Ovary (tissue), 10 donors: ENCODE measurements at places on chromosomes 7 and 10.

DNA sequence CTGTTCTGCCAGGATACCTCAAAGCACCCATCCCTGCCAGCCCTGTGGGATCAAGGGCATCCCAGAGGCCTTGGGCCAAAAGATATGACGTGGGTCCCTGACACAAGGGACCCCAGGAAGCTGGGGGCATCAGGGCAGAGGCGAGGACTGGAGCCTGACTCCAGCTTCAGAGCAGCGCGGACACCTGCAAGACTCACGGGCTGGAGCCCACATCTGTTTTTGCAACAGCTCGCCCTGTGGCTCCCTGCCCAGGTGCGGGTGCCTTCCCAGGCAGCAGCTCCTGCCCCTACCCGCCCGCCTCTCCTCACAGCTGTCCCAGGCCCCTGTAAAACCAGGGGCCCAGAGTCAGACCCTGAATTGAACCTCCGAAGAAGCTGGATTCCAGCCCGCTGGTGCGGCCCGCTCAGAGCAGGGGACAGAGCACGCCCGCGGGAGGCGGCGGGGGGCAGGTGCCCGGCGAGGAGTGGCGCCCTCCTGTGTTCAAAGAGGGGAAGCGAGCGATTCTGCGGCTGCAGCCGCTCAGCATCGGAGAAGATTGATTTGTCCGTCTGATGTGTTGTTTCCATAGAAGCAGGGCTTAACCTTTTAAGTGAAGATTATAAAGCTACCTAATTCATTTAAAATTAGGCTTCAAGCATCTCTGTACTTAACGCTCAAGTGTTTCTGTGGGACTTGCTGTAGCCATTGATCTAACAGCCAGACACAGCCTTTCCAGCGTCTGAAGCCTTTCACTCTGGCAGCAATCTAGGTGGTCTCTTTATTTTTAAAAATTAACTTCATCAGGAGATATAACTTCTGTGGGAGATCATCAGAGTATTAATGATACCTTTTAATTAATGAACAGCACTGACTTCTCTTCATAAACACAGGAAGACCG lies 88.4 kb downstream of the BEND7 start:
- DNase-seq, result peak; percentile 27
- H3K27me3 ChIP-seq, result no peaks in the 10 kb centered on the region
- peaks cover 2% of the 10 kb centered on the region for H3K4me1 ChIP-seq
- no peak overlapping the region for H3K27ac ChIP-seq
- no peak overlapping the region for H3K4me3 ChIP-seq
- no peaks in the 10 kb centered on the region for H3K36me3 ChIP-seq

DNA sequence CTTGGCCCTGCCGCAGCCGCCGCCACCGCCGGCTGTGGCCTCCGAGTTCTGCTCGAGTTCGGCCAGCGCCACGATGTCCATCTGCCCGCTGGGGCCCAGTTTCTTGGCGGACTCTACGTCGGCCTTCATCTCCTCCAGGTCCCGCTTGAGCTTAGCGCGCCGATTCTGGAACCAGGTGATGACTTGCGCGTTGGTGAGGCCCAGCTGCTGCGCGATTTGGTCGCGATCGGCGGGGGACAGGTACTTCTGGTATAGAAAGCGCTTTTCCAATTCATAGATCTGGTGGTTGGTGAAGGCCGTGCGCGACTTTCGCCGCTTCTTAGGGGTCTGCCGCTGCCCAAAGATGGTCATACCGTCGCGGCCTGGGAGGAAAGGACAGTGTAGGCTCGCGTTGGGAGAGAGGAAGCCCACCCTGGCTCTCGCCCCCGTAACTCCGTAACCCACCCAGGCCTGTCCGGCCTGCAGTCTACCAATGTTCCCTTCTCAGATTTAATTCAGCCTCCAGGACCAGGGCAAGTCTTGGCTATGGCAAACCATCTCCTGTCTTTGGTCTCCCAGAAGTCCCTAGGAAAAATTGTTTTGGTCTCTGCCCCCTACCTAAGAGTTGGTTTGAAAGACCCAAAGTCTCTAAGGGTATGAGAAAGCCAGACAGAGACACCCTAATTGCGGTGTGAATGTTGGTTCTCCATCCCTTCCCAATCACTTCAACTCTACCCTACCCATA lies 1.7 kb downstream of the LBX1 start:
- peaks cover 12% of the 10 kb centered on the region for H3K27me3 ChIP-seq
- H3K27ac ChIP-seq, result no peak overlapping the region
- peaks cover 11% of the 10 kb centered on the region for H3K4me1 ChIP-seq
- no peaks in the 10 kb centered on the region for H3K36me3 ChIP-seq
- H3K4me3 ChIP-seq, result no peak overlapping the region

GRCh38 chr7:44390701-44391100 lies 65.3 kb upstream of the CAMK2B start:
- no peaks in the 10 kb centered on the region for H3K4me1 ChIP-seq
- no peak for DNase-seq
- no peaks in the 10 kb centered on the region for H3K36me3 ChIP-seq
- H3K4me3 ChIP-seq, result no peak overlapping the region
- no peaks in the 10 kb centered on the region for H3K27me3 ChIP-seq

DNA sequence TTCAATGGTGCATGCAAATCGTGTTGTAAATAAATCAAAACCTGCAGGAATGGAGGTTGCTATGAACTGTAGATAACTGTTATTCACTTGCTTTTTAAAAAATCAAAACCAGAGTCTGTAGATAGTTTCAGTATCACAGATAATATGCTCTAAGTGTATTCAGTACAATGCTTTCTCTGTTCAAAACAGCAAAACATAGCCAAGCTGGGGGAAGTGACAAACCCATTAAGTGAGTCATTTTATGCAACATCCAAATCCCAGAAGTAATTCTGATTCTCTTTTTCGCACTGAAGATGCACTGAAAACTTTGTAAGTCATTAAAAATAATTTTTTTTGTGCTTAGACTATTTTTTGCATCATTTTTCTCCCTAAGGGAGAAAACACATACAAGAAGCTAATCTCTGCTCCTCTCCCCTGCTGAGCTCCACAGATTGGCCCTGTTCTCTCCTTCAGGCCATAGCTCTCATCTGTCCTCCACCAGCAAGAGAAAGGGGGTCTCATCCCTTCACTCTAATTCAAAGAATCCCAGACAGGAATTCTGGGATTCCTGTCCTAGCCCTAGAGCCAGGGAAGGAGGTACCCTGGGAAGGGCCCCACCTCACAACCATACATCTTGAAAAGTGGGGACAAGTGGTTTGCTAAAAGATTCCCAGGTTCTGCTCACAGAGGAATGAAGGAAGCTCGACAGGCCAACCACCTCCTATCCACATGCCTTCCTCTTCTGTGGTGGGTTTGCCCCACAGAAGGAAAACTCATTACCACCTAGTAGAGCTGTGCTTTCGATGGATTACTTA lies 4.9 kb downstream of the PRTFDC1 start:
- no peaks in the 10 kb centered on the region for H3K4me1 ChIP-seq
- no peaks in the 10 kb centered on the region for H3K36me3 ChIP-seq
- no peak for DNase-seq
- H3K27ac ChIP-seq, result peak overlapping the region; percentile 44
- H3K4me3 ChIP-seq, result no peak overlapping the region

GRCh38 chr10:105062951-105063350 lies 421.9 kb downstream of the SORCS3 start:
- H3K27ac ChIP-seq, result no peak overlapping the region
- H3K36me3 ChIP-seq, result no peaks in the 10 kb centered on the region
- H3K4me3 ChIP-seq, result no peak overlapping the region
- no peaks in the 10 kb centered on the region for H3K4me1 ChIP-seq
